ENCODE measurements at places on chromosomes 6 and 20.

DNA sequence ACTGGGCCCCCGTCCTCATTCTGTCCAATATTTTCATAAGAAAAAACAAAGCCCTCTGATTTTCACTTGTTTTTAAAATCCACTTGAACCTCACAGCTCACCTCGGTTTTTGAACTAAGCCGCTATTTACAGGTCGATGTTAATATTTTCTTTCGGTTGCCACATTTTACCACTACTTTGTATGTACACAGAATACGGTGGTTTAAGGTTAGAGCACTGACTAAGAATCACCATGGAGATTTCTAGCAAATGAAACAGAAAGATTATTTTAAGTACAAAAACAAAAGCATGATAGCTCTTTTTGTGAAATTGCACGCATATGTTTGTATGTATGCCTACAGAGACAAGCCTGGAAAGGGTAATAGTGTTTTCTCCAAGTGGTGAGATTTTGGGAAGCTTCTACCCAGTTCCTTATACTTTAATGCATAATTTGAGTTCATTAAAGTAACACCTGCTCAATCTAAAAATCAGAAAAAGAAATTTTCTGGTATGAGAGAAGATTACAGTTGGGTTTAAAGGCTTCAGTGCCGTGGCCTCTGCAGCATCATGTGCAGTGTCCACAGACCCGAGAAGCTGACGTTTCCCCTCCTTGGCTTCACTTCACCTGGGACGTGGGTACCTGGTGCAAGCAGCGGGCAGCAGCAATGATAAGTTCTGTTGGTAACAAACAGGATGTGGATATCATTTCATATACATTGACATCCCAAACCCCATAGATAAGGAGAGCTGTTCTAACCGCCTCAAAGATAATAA is 144.0 kb downstream of the UST start:
- DNase-seq, result no peak

DNA sequence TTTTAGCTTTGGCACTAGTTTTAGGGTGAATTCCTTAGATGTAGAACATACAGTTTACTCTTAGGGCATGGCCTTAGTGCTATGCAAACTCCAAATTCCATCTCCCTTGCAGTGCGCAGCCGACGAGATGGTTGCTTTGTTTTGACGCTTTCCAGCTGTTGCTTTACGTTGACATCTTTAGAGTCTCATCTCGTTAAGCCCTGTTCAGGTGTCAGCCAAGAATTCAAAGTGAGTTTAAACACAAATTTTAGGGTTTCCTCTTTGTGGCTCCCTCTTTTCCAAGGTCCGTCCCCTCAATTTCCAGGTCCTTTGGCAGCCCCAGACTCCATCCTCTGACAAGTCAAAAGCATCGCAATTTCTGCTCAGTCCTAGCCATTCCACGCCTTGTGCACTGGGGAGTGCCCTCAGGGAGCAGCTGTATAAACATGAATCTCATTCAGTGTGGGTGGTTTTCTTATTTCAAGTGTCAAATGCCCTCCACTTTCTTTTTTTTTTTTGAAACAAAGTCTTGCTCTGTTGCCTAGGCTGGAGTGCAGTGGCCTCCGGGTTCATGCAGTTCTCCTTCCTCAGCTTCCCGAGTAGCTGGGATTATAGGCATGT is 14.1 kb upstream of the MAK start:
- no peak for DNase-seq

- DNase-seq, result no peak
Measured at GRCh38 chr6:17589406-17590096, 10.6 kb upstream of the FAM8A1 start.

DNA sequence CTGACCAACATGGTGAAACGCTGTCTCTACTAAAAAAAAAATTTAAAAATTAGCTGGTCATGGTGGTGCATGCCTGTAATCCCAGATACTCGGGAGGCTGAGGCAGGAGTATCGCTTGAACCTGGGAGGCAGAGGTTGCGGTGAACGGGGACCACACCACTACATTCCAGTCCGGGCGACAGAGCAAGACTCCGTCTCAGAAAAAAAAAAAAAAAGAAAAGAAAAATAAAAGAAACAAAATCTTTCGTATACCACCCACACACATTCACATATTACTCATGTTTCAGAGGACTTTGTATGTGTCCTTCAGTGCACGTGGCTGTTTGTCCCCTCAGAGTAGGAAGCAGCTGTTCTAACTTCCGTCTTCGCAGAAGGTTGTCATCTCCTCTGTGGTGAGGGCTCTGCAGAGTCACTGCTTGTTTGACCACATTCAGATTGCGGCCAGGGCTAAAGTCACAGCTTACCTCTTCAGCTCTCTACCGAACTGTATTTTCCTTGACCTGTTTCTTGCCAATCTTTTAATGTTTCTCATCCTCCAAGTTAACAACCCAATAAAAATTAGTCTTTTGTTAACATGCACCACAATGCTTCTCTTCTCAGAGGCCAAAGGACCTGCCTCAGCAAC is 36.6 kb upstream of the HIVEP1 start:
- DNase-seq, result no peak

DNA sequence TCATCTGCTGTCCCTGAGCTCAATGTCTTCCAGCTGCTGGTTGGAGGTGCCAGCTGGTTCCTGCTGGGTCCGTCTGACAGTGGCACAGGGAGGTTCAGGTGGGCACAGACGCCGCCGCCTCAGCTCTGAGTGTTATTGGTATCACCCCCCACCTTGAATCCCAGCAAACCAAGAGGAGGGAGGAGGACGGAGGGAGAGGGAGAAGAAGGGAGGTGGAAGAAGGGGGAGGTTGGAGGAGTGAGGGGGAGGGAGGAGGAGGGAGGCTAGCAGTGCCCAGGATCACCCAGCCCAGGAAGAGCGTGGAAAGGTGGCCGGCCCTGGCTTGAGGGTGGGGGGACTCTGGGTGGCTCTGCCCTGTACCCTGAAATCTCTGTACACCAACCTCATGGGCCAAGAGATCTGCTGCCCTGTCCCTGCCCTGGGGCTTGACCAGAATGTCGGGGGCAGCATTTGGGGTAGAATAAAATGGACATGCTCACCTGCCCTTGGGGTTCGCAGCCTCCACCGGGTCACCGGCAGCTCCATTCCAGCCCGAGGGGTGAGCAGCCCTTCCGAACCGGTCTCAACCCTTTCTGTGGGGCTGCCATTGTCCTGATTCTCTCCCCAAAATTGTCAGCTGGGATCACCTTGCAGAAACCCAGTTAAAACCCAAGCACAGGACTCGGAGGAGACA is 17.1 kb downstream of the NTSR1 start:
- DNase-seq, result no peak

GRCh38 chr6:145225500-145225899 is 509.8 kb downstream of the EPM2A start:
- DNase-seq, result no peak

DNA sequence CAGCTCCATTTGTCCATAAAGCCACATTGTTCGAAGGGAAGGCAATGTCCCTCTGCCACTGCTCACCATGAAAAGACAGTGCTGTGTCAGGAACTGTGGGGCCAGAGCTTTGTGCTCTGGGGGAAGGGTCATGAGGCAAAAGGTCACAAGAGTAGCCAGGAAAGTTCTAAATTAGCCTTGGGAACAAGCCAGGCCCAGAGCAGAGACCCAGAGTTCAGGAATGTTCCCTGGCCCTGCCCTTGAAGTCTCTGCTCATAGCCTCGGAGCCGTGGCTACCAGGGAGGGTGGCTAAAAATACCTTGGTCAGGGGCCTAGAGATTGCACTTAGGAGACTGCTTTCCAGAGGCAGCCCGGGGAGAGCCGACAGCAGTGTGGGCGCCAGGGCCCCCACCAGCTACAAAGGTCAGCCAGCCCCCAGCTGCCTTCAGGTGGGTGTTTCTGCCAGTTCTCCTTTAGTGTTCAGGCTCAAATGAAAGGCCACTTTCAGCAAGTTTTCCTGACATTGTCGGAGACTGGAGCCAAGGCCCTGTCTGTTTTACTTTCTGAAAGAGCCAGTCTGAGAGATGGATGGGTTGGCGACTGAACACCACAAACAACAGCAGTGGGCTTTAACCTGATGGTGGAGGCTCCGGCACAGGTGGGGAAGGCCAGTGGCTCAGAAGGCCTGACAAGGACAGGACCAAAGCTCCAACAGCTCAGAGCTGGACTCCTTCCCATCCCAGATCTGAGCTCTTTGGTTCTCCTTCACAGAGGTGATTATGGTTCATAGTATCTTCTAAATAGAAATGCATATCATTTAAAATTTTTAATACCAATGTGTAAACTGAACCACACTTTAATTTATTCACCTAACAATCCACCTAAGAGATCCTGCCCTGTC is 76.2 kb downstream of the CDH26 start:
- DNase-seq, result no peak

- no peak for DNase-seq
Measured at GRCh38 chr6:110048221-110048875, 70.2 kb downstream of the GPR6 start.

- DNase-seq, result no peak
Measured at GRCh38 chr6:20605061-20605460, 70.8 kb downstream of the CDKAL1 start.

- DNase-seq, result no peak
Measured at GRCh38 chr20:37520419-37520955, 563 bp upstream of the NNAT start.

- no peak for DNase-seq
Measured at GRCh38 chr6:145508107-145508506, 227.2 kb downstream of the EPM2A start.

- no peak for DNase-seq
Measured at GRCh38 chr6:34906826-34907225, 17.8 kb downstream of the ANKS1A start.

GRCh38 chr6:138289739-138290138 is 71.4 kb upstream of the PBOV1 start:
- peak; percentile 62 for DNase-seq

GRCh38 chr20:38601216-38602184 is at the start of gene ARHGAP40:
TSS of gene ARHGAP40 (plus strand) at chr20:38601809.
- DNase-seq, result no peak

- no peak for DNase-seq
Measured at GRCh38 chr20:40354880-40355279, 334.2 kb downstream of the MAFB start.

- no peak for DNase-seq
Measured at GRCh38 chr6:168037242-168037641, 39.8 kb downstream of the KIF25 start.

GRCh38 chr20:9358001-9358400 is 156.4 kb upstream of the LAMP5 start:
- DNase-seq, result no peak

GRCh38 chr6:50961611-50962010 is 142.9 kb downstream of the TFAP2B start:
- DNase-seq, result no peak

DNA sequence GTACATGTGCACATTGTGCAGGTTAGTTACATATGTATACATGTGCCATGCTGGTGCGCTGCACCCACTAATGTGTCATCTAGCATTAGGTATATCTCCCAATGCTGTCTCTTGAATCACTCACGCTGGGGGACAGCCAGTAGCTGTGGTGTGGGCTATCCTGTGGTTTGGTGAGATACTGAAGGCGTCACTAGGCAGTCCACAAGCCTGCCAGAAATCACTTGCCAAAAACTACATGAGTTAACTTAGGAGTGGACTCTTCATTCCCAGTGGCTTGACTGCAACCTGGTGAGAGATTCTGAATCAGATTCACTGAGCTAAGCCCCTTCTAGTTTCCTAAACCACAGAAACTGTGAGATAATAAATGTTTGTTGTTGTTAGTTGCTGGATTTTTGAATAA is 191.3 kb downstream of the TSHZ2 start:
- no peak for DNase-seq

DNA sequence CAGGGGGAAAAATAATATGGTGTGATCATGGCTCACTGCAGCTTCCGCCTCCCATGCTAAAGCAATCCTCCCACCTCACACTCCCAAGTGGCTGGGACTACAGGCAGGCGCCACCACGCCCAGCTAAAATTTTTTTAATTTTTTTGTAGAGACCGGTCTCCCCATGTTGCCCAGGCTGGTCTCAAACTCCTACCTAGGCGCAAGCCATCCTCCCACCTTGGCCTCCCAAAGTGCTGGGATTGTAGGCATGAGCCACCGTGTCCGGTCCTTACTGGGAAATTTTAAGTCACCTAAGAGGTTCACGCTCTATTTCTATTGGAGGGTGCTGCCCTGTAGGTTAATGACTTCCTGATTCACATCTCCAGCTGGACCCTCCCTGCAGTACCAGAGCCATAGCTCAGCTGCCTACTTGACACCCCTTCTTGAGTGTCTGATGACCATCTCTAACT is 626 bp upstream of the CDK5RAP1 start:
- DNase-seq, result no peak

DNA sequence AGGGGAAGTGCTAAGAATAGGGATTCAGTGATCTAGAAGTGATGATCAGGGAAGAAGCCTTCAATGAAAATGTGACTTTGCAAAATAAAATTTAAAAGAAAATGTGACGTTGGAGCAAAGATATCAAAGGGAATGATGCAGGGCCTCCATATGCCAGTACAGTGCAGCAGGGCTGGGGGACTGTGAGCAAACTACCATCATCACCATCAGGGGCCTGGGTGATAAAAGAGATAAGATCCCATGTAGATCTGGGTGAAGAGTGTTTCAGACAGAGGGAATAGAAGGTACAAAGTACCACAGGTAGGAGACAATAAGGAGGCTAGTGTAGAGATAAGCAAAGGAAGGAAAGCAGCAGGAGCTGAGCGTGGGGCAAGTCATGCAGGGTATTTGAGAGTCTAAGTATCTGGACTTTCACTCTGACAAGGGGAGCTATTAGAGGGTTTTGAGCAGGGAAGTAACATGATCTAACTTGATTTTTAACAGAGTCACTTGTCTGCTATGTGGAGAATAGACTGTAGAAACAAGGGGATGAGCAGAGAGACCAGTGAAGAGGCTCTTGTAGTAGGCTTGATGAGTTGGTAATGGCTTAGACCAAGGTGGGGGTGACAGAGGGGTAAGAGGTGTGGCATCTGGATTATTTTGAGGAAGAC is 295.6 kb downstream of the ZFAND3 start:
- DNase-seq, result peak; percentile 85

DNA sequence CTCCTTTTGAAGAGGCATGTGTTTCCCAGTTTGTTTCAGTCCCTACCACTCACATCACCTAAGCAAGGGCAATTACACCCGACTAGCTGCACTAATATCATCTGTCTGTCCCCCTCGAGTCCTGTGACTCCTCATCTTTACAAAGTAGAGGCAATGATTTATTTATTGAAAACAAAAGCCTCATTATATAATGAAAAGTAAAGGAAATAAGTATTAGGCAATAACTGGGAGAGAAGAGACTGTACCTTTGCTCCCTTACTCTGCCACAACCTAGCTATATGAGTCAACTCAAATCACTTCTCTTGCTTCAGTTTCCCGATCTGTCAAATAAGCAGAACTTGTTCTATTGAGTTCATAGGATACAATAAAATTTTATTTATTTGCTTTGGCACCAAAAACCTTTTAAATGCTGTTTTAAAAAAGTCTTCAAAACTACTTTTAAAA is 38.9 kb downstream of the CSNK2A1 start:
- DNase-seq, result no peak

DNA sequence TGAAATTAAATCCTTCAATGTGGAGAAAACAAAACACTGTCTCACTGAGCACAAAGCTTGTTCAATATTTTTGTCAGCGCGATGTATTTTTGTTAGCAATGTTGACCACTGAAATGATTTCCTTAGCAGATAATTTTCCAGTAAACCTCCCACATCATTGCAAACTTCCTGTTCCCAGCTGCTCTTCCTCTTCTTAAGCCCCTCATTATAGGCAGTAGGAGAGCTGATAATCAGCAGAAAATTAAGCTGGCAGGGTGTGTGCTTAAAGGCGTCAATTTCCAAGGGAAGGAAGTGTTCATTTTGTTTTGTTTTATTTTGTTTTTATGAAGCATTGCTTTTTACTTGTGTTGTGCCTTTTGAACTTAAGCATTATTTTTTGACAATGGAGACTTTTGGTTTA is 29.1 kb upstream of the TMEM14A start:
- no peak for DNase-seq

GRCh38 chr6:106083618-106084017 is 2.5 kb upstream of the PRDM1 start:
- DNase-seq, result no peak
